ENCODE measurements at places on chromosomes 6 and 20. TPM values are rescaled to one million over a fixed set of nuclear protein-coding genes. Genes with fewer than 3 reads are reported as not detected.
A peak's percentile ranks its signal among the peaks of the same experiment; 100 is the strongest.

GRCh38 chr6:89970609-89971337, 76.5 kb downstream of the GJA10 start:
- peak; percentile 20 for DNase-seq

DNA sequence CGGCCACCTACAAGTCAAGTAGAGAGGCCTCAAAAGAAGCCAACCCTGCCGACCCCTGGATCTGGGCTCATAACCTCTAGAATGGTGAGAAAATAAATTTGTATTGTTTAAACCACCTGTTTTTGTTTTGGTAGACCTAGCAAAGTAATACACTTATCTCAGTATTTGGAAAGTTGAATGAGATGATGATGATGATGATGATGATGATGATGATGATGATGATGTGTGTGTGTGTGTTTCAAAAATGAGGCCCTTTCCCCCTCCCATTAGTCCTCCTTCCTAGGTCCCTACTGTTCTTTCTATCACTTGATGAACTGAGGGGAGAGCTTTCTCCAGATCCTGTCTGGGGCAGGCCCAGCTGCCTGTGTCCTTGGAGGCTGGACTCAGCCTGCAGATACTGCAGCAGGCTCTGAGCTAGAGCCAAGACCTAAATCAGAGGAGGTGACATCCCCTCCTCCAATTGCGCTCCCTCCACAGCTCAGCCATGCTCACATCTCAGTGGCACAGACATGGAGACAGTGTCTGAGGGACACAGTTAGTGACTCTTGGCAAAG, 120.1 kb downstream of the LRFN2 start:
- no peak for DNase-seq

- no peak for DNase-seq
These were observed 42.4 kb upstream of the ZBP1 start for GRCh38 chr20:57662456-57663240.

- no peak for DNase-seq
These were observed 26.5 kb upstream of the SH3BGRL2 start for GRCh38 chr6:79604583-79605037.

DNA sequence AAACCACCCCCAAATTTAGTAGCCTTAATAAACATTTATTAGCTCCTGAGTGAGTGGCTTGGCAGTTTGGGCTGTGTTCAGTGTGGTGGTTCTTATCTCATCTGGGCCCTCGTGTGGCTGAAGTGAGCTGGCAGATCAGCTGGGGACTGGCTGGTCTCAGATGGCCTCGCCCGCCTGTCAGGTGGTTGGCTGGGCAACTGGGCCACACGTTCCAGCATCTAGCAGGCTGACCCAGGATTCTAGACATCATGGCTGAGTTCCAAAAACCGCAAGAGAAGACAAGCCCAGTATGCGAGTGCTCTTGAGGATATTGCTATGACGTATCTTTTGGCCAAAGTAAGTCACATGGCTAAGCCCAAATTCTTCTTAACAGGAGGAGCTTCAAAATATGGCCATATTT, 28.9 kb downstream of the EIF2S2 start:
- no peak for DNase-seq

- no peak for DNase-seq
These were observed 24.0 kb upstream of the L3MBTL3 start for GRCh38 chr6:129994410-129994809.

DNA sequence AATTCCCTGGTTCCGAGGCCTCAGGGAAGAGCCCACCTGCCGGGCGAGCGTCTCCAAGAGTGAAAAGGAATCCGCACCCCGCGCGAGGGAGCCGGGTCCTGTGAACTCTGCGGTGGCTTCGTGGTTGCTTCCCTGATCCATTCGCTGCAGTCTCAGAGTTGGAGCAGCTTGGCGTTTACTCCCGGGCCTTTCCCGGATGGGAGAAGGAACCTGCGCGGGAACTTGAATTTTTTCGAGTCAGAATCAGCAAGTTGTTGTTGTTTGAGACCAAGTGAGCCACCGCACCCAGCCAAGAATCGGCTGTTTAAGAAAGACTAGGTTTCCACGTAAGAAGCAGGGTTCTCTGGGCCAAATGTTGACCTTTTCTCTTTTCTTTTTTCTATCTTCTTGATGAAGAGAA, 12.9 kb downstream of the PRSS16 start:
- DNase-seq: no peak

- DNase-seq: no peak
These were observed 46.8 kb upstream of the SLCO4A1 start for GRCh38 chr20:62595491-62595890.

DNA sequence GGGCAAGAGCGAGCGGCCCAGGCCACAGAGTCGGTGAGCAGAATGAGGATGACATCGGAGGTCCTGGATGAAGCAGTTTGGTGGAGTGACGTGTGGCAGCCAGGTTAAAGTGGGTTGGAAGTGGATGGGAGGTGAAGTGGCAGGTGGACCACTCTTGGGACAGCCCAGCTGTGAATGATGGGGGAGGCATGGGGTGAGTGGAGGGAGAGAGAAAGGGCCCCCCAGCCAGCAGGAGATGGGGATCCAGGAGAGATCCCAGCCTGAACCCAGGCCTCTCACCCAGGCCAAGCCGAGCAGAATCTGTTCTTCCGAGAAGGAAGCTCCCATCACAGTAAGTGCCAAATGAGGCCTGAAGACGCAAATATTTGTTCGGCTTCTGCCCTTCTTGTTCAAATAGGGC, 27.0 kb upstream of the SLC32A1 start:
- no peak for DNase-seq

DNA sequence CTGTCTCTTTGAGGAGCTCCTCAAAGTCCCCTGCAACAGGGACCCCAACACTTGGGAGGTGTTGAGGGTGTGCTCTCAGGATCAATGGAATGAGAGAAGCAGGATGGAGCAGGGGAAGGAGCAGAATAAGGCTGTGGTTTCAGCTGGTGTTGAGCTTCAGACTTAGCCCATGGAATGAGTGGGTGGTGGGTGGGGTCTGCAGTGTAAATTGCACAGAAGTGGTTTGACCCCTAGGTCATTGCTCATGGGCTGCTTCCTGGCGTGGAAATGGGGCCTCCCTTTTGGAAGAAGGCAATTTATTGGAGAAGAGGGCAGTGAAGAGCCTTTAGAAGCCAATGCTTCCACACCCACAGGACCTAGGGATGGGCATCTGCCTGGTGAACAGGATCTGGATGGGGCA, 37.0 kb upstream of the KCNG1 start:
- no peak for DNase-seq

- no peak for DNase-seq
These were observed 26.3 kb upstream of the NAA20 start for GRCh38 chr20:19990850-19991249.

GRCh38 chr6:165059032-165059431, 250.4 kb downstream of the C6orf118 start:
- no peak for DNase-seq

- DNase-seq: no peak
These were observed 663 bp downstream of the FYN start for GRCh38 chr6:111872401-111873177.

GRCh38 chr6:7144872-7145584, 37.3 kb downstream of the RREB1 start:
- DNase-seq: no peak

DNA sequence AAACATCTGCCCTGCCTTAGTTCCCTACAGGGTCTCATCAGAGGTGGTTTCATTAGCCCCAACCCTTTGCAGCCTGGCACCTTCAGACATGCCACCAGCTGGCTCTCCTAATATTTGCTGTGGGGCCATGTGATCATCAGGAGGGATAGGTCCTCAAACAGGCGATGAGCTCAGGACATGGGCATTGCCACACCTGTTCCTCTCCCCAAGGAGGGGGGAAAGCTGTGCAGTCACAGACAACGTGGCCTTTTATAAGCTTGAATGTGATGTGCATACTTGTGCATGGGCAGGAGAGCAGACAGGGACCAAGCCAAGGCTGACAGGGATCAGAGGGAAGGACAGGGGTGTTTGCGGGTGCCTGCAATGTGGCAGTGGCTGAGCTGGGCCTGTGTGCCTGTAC, 78.8 kb upstream of the ZNFX1 start:
- DNase-seq: no peak

GRCh38 chr20:20024942-20025341, 7.8 kb downstream of the NAA20 start:
- DNase-seq: no peak

GRCh38 chr6:163825033-163825432, 410.5 kb downstream of the QKI start:
- DNase-seq: no peak

- no peak for DNase-seq
These were observed 533.3 kb downstream of the HACE1 start for GRCh38 chr6:104326173-104327001.

DNA sequence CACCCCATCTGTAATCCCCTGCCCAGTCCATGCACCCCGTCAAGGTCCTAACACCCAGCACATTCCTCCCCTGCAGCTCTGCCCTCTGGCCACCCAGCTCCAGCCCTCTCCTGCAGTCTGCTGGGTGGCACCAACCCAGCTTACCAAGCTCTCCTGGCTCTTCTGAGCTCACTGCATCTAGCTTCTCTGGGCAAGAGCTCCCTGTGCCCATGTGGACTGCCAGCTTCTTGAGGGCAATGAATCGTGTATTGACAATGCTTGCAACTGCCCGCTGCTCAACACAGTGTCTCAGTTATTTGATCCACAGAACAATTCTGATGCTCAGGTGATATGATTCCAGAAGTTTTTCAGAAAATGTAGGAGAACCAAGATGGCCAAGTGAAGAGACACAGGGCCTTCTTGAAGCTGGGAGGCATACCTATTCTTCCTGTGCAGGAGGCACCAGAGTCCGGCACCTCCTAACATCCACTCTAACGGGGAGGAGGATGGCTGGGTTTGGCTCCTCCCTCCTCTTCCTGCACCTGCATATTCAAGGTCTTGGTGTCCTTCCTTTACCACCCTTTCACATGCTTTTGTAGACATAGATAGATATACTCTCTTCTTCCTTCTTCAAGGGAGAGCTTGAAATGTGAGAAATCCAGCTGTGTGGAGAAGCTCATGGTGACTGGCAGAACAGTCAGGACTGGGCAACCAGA, 85.6 kb downstream of the TRERF1 start:
- no peak for DNase-seq

- DNase-seq: no peak
These were observed 91.5 kb downstream of the RIMS1 start for GRCh38 chr6:71977884-71978283.

GRCh38 chr6:6878887-6879585, 228.7 kb upstream of the RREB1 start:
- no peak for DNase-seq

- no peak for DNase-seq
These were observed at the start of gene SCUBE3 for GRCh38 chr6:35213824-35214756. Gene SCUBE3, plus strand, starts transcription at chr6:35213956. Its CDS starts 463 bp downstream, at chr6:35214419.

GRCh38 chr6:158801655-158802294, 17.4 kb downstream of the EZR start:
- DNase-seq: no peak

- DNase-seq: no peak
These were observed 120.5 kb downstream of the SULF2 start for GRCh38 chr20:47664744-47665143.

GRCh38 chr6:11618533-11618932, 81.0 kb downstream of the TMEM170B start:
- DNase-seq: no peak

DNA sequence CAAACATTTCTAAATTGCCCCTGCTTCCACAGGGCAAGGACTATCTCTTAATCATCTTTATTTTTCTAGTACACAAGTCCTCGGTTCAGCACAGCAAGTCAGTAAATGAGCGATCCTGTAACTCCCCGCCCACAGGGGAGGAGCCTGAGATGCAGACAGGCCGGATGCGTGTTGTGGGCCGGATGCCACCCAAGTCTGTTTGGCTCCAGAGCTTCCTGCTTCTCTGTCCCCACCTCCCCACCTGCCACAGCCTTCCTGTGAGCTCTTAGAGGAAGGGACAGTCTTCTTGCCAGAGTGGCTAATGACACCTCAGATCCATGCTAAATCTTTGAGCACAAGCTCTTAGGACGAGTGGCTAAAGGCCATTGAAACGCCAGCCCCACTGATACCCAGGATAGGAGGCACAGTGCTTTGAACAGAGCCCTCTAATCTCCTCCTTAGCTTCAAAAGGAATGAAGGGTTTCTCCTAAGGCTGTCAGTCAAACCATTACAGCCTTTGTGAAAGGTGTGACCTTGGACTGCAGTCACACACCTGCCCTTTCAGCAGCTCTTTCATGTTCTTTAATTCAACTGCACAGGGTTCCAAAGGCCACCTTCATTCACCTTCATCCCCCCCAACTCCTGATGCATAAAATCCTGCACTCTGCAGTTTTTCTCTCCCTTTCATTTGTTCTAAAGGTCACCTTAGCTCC, 264.3 kb downstream of the TFAP2C start:
- no peak for DNase-seq

- DNase-seq: no peak
These were observed 511.2 kb upstream of the JARID2 start for GRCh38 chr6:14734416-14735340.

DNA sequence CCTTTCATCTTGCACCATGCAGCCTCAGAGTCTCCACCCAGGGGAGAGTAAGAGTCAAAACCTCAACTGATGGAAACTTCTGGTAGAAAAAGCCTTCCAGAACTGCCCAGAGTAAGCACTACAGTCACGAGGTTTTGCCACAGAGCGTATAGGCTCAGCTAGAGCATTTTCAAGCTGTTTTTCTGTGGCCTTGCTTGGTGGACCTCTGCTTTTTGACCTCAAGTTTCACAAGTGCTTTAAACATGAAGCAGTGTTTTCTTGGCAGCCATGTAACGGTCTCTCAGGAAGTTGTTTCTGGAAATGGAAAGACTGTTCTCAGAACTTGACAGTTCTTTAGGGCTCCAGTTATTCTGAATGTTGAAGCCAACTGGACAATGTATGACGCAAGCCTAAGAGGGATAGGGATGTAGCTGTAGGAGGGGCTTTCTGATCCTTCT, 146.5 kb downstream of the ZDHHC14 start:
- no peak for DNase-seq

DNA sequence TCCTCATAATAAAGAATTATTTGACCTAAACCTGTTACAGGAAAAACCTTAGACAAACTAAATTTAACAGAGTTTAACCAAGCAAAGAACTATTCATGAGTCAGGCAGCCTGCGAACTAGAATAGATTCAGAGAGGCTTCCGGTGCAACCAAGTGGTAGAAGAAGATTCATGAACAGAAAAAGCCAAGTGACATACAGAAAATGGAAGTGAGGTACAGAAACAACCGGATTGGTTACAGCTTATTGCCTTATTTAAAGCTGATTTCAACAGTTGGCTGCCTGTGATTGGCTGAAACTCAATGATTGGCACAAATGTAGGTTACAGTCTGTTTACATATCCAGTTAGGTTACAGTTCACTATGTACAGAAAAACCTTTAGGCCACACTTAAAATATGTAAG, 10.1 kb downstream of the PPP1R3G start:
- no peak for DNase-seq

The SLC17A2 gene
- not detected for total RNA-seq

The CASP8AP2 gene
- 6.6 TPM for total RNA-seq

The TINAG gene
- total RNA-seq: 4.8 TPM

The VSX1 gene
- not detected for total RNA-seq

The SLC32A1 gene
- not detected for total RNA-seq

The LAMA2 gene
- total RNA-seq: 0.58 TPM

The SNX9 gene
- total RNA-seq: 72.3 TPM

The LPA gene
- total RNA-seq: not detected

The NT5E gene
- 201 TPM for total RNA-seq

The MCHR2 gene
- not detected for total RNA-seq

The KIAA1755 gene
- total RNA-seq: 6.0 TPM

The TDRD6 gene
- total RNA-seq: 0.12 TPM

The TNF gene
- 4.4 TPM for total RNA-seq

The PACSIN1 gene
- total RNA-seq: not detected

The HLA-DOA gene
- total RNA-seq: not detected

The GATA5 gene
- not detected for total RNA-seq
